ENCODE measurements at places on chromosomes 2 and 18.
A peak's percentile ranks its signal among the peaks of the same experiment; 100 is the strongest.

- no peak for DNase-seq
Observed at GRCh38 chr2:37338933-37339332, 5.5 kb upstream of the QPCT start.

- no peak for DNase-seq
Observed at GRCh38 chr2:238698072-238698352, 149.9 kb upstream of the TWIST2 start.

GRCh38 chr2:75506101-75506697, 54.5 kb downstream of the EVA1A start:
- no peak for DNase-seq

DNA sequence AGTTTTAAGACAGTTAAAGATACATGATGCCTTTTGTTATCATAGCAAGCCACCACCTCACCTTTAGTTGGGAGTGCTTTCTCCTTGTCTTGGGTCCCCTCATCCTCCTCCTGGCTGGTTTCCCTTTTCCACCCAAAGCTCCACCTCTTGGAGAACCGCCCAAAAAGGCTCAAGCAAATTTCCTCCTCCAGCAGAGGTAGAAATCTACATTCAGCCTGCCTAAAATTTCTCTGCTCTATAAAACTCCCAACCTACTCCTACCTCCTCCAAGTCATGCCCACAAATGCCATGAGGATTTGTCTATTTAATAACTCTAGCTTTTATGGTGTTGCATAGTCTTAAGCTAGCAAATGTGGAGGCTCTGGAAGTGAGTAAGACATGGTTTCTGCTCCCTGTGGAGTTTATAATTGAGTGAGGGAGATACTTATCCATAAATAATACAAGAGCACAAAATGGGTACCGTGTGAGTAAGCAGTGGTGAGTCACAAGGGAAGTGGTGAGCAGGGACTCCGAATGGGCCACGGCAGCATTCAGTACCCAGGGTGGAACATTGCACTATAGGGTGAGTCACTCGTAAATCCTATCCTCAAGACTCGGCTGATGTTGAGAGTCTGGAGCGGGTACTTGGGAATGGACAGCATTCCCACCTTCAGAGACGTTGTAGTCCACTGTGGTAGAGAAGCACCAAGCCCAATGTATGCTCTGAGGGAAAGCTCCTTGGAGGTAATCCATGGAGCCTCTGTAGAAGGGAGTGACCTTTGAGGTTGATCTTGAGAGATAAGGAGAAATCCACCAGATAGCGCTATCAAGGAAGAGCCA, 146.3 kb downstream of the RTN4 start:
- peak; percentile 90 for DNase-seq

- no peak for DNase-seq
Observed at GRCh38 chr2:165539985-165540384, 70.5 kb downstream of the CSRNP3 start.

Data from AG04450 (cell line).